ENCODE measurements at places on chromosomes 3 and 15.

- DNase-seq: no peak
Measured at GRCh38 chr3:116614795-116615362, 94.7 kb upstream of the TUSC7 start.

- peak; percentile 20 for DNase-seq
Measured at GRCh38 chr3:30199096-30199759, 407.2 kb upstream of the TGFBR2 start.

DNA sequence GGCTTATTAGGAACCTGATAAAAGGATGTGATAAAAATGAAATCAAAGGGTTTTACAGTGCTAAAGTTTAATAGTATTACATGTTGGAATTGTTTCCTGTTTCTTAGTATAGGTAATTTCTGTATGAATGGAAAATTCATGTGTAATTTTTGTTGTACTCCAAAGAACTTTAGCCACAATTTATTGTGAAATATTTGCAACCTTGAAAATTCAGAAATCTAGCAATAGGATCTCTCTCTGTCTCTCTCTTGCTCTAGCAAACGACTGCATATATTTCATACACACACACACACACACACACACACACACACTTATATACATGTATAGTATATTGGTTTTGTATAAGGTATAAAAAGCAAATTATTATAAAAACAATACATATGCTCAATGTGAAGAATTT is 59.6 kb downstream of the PIAS1 start:
- no peak for DNase-seq

- DNase-seq: no peak
Measured at GRCh38 chr3:48275287-48276027, 34.6 kb downstream of the ZNF589 start.

GRCh38 chr15:40100123-40100946 is 8.3 kb downstream of the BMF start:
- DNase-seq: no peak

DNA sequence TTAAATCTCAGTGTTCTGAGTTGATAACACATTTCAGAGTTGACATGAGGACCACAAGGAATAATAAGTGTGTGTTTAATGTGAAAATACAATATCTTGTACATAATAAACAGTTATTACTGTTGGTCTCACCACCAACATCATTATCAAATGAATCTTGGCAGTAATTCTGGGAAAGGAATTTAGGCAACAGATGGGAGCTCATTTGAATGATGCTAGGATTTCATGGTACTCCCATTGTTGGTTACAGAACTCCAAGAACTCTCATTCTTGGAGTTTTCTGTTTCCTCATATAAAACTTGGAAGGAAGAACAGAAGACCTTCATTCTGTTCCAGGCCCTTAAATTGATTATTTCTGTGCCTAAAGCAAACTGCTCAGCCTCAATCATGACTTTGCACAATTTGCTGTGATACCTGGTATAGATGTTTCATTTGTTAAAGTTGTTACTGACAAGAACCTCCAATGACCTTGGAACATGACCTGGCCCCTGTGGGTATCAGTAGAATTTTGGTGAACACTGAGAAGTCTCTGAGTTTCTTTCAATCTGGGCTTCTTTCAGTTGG is 385.8 kb downstream of the LPP start:
- DNase-seq: no peak

- no peak for DNase-seq
Measured at GRCh38 chr15:38430106-38430760, 23.7 kb upstream of the FAM98B start.

DNA sequence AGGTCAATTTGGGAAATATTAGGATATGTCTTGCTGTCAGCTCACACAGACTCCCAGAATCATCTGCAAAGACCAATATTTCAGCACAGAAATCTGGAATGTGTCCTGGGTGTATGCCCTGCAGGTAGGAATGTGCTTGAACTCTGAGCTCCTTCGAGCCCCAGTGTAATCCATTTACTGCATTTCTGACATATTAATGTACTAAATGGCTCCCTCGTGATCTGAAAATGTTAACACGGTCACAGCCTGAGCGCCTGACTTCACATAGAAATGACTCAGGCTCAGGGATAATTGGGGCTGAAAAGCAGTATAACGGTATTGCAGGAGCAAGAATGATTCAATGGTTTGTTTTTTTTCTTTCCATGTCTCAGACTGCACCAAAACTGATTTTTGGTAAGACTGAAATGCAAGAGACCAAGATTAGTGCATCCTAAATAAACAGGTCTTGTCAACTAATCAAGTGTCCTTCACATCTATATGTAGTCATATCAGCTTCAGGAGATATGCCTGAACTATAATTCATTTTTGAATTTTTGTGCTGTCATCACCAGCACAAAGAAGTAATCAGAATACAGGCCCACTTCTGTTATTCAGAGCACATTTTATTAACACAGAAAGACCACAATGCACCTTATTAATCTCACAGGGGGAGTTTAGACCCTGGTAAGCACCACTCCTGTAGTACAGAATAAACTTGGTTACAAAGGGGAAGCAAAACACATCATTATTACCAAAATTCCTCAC is 49.8 kb downstream of the DCLK3 start:
- no peak for DNase-seq

DNA sequence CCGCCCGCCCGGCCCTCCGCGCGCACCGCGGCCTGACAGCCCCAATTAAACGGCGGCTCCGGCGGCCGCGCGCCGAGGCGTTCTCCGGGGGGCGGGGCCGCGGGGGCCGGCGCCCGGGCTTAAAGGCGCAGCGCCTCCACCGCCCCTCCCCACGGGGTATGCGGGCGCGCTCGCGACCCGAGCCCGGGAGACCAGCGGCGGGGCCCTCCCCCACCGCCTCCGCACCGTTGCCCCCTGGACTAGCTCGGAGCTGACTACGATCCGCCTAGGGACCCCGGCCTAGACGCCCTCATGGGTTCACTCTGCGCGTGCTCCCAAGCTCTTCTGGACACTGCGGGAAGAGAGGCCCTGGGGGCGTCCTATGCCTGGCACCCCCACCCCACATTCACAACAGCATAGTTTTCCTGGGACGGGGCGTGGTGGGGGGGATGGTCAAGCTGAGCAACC is at the start of gene DUSP7:
TSS of gene DUSP7 (minus strand) at position 51 of the 447 bp plus-strand sequence. CDS start 205 bp downstream, outside the sequence.
- DNase-seq: no peak

GRCh38 chr3:13009132-13009945 is 63.9 kb downstream of the IQSEC1 start:
- DNase-seq: no peak

DNA sequence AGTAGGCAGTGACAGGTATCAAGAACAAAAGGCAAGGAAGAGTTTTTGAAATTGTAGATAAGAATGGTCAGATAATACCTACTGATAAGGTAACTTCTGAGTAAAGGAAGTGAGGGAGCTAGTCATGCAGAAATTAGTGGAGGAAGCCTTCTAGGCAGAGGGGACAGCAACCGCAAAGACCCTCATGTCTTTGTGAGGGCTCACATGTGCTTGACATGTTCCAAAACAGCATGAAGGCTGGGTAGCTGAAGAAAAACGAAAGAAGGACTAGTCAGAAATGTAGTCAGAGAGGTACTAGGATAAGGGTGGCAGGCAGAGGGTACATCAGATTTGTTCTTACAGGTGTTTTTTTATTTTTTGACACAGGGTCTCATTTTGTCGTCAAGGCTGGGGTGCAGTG is 5.3 kb downstream of the SIN3A start:
- no peak for DNase-seq

DNA sequence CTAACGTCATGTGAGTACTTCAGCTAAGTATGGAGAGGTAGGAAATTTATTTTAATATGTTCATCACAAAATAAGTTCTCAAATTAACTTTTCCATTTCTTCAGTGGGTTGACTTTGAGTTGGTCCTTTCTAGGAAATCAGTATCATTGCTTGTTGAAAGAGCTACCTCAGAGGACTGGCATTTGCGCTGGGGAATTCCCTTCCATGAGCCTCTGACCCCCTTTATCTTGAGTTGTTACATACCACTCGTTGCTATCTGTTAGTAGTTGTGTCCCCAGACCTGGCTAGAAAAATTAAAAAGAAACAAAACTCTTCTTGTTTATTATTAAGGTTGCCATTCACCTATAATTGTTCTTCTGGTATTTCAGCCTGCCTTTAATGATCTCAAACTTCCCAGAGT is 96.8 kb upstream of the ROBO2 start:
- DNase-seq: no peak

GRCh38 chr3:150494411-150494977 is 51.8 kb downstream of the SERP1 start:
- no peak for DNase-seq

DNA sequence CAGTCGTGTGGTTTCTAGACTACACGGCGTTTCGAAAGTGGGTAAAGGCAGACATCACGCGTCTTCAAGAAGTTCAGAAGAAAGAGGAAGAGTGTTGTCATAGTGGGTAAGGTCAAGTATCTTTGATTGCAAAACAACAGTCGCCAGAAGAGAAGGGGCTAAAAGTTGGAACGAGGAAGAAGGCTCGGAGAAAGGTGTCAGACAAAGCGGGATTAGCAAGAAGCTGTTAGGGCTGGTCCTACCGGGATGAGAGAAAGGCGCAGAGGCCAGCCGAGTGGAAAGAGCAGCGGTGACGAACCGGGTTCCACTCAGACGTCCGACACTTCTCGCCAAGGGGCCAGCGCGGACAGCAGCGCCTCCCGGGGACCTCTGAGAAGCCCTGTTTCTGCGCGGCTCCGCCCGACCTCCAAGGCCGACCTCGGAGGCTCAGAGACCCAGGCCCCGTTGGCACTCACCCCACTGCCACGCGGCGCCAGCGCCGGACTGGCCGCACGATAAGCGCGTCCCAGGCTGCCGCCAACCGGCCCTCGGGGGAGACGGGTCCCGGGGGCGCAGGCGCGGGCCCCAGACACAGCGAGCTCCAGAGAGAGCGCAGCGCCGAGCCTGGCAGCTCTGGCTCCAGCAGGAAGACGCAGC is 436 bp downstream of the ADPGK start:
- no peak for DNase-seq

DNA sequence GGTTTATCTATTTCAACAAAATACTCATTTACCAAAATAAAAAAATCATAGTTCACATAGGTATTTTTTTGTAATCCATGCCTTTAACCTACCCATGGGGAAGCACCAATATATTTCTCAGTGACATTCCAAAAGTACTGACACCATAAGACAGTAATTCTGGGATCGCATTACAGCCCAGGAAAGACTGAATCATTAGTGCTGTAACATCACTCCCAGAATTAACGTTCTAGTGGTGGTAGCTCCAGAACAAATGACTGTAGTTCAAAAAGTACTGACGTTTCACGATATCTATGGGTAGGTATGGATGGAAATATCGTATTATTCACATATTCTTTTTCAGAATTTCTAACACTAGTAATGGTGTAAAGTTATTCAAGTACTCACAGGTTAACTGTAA is 54.3 kb upstream of the NEK10 start:
- no peak for DNase-seq

DNA sequence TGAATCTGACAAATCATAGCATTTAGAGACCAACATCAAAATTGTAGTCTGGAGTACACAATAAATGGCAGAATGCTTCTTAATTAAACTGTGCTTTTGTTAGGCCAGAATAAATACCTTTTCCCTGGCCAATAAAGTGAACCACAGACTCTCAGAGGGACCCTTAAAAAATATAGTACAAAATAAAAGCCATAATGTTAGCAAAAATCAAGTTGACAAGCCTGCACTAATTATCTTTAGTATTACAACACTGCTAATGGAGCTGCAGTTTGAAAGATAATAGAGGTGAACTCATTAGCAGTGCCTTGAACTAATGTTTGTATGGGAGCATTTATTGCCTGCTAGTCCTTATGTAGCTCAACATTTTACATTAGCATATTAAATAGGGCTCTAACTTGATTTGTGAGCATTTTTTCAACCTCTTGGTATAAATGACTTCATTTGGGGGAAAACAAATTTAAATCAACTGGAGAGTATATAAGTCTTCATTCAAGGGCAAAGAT is 801.3 kb downstream of the EPHA3 start:
- DNase-seq: no peak

DNA sequence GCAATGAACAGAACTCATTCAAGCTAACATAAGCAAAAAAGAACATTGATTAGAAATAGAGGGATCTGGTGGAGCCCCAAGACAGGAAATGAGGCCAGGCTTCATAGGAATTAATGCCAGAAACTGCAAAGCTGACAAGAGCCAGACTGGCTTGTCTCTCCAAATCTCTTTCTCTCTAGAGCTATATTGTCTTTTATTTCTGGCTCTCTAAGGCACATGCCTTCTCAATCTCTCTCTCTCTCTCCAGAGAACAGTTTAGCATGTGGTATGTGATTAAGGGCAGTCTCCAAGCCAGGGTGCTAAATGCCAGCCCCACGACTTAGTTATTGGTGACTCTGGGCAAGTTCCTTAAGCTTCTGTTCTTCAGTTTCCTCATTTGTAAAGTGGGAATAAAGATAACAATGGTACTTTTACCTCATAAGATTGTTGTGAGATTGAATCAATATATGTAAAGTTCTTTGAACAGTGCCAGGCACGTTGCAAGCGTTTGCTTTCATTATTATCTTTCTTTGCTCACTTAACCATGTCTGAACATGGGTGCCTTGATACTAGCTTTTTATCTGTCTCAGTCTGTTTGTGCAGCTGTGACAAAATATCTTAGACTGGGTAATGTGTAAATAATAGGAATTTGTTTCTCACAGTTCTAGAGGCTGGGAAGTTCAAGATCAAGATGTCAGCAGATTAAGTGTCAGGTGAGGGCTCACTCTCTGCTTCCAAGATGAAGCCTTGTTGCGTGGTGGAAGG is 123.2 kb downstream of the BDH1 start:
- no peak for DNase-seq

DNA sequence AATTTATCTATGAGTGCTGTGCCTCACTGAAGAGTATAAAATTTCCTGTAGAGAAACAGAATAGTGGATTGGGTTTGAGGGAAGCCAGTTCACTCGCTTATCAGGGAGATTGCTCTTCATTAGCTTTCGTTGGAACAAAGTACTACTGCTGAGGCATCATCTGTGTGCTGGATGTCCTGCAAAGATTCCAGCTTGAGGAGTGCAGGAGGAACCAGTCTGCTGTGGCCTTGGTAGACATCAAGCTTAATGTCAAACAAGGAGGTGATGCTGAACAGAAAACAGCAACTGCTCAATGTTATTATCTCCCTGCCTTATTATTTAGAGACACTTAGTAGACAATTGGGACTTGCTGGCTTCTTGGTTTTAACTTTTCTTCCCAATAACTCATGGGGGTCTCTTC is 297.5 kb upstream of the DPH6 start:
- no peak for DNase-seq

DNA sequence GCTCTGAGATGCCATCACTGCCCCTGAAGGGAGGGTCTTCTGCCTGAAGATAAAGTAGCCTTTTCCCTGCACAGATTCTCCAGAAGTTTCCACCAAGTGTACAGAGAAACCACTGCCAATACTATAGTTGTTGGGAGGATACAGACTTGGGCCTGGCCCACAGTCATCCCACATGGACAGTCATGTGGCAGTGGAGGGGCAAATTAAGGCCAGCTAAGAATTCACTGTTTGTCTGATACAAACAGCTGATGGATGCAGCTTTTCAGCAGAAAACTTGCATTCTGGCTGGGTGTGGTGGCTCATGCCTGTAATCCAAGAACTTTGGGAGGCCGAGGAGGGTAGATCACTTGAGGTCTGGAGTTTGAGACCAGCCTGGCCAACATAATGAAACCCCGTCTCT is 22.1 kb downstream of the HOMER2 start:
- no peak for DNase-seq

Data from renal cortex interstitium (tissue), 15 donors.